ENCODE measurements at places on chromosomes 1 and 21.

GRCh38 chr1:48571303-48571987, 99.4 kb upstream of the SPATA6 start:
- no peak for DNase-seq

GRCh38 chr1:170150016-170150415, 4.3 kb downstream of the NTMT2 start:
- no peak for DNase-seq

- DNase-seq = no peak
These were observed 96.5 kb upstream of the BTG3 start for GRCh38 chr21:17709266-17709611.

- DNase-seq = no peak
These were observed 35.3 kb upstream of the DIRAS3 start for GRCh38 chr1:68085752-68086151.

GRCh38 chr1:12436817-12437599, 181.0 kb downstream of the DHRS3 start:
- no peak for DNase-seq

- no peak for DNase-seq
These were observed 22.2 kb upstream of the GBP1 start for GRCh38 chr1:89087241-89087640.

- peak; percentile 74 for DNase-seq
These were observed 772 bp downstream of the ADAM15 start for GRCh38 chr1:155051777-155052398.

DNA sequence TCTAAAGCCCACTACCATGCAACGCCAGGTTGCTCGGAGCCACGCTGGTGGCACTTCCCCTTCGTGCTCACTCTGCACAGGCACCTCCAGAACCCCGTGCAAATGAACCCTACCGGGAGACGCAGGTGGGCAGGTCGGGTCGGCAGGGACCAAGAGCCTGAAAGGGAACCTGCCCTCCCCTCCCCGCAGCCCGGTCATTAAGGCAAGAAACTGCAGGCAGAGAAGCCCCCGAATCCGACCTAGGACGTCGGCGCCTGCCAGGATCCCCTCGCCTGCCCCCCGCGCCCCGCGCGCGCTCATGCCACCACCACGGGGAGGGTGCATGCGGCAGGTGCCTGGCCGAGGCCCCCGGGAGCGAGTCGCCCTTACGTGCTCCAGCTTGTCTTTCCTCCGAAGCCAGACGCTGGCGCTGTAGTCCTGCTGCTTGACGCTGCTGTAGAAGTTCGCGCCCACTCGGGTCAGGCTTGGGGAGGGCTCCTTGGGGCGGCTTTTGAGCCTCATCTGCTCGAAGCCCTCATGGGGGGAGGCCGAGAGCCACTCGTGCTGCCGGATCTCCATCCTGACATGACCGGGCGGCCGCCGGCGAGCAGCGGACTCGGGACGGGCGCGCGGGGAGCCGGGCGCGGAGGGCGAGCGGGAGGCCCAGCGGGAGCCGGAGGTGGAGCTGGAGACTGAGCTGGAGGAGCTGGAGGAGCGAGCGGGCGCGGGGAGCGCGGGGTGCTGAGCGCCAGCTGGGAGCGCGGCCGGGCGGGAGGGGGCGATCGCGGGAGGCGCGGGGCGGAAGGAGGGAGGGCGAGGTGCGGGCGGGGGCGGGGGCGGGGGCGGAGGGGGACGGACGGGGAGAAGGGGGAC, 552 bp downstream of the PLD5 start:
- DNase-seq = no peak

- DNase-seq = no peak
These were observed 4.2 kb upstream of the KLHDC8A start for GRCh38 chr1:205360891-205361290.

DNA sequence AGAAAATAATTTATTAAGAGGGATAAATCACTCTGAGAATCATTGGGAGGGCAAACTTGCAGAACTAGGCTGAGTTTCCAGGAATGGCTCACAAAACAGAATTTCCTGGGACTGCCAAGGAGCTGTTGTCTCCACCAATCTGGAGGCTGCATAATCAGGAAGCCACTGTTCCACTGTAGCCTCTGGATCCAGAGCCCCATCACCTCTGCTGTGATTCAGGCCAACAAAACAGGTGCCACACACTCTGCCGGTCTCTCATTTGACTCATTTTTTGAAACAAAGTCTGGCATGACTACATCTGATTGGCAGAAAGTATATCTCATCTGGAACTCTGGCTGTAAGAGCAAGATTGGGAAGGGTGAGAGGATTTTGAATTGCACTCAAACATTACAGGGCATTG, 178.9 kb upstream of the C1orf105 start:
- DNase-seq = no peak

DNA sequence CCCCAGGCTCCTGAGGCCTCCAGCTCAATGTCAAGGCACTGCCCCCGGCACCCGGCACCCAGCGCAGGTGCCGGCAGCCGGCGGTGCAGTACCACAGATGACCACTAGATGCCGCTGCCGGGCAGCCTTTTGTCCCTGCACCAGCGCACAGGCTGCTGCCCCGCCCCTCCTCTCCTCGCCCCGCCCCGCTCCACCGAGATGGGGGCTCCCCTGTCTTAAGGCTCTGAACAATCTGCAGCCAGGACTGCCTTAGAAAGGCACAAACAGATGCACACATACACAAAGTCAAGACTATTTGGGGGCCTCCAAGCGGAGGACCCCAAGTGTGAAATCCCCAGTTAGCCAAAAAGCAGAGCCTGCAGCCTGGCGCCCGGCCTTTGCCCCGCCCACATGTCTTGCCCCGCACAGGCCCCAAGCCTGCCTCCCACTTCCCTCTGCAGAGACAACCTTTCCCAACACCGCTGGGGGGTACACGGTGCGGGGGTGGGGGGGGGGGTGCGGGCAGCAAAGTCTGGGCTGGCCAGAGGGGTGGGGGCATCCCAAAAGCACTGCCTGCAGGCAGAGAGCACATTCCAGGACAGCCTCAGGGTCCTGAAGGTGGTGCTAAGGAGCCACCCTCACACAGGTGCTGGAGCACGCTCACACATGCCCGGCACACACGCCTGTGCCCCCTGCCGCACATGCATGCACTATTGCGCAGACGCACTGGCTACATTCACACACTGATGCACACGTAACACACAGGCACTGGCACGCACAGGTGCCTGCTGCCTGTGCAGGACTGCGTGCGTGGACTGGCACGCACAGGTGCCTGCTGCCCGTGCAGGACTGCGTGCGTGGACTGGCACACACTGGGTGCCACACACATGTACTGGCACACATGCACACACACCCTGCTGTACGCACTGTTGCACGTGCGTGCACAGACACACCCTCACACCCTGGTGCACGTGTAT, 37.1 kb downstream of the ARHGEF16 start:
- DNase-seq = peak; percentile 81

DNA sequence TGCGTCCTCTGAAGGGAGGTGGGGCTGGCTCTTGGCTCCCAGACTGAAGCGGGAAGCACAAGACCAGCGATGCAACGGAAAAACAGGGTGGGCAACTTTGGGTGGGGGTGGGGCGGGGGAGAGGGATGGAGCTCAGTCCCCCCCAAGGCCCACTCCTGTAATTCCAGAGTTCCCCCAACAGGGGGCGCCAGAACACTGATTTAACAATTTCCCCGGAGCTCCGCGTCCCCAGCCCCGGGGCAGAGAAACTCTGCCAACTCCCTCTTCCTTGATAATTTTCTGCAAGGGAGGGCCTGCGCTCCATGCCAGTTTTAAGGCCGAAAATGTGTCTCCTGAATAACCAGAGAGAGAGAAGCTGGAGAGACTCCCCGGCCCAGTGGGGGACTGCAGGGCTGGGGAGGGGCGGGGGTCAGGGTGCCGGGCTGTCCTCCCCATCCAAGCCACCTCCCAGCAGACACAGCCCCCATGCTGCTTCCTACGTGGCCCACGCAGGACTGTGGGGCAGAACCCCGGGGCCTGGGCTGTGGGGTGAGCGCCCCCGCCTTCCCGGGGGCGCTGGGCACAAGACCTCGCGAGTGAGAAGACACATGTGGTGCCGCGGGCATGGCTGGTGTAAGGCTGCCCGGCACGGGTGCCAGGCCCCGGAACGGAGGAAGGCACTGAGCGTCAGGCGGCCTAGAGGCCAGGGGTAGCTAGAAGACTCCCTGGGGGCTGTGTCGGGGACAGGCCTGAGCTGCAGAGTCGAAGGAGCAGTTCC, 51.4 kb downstream of the KIF21B start:
- peak; percentile 67 for DNase-seq

DNA sequence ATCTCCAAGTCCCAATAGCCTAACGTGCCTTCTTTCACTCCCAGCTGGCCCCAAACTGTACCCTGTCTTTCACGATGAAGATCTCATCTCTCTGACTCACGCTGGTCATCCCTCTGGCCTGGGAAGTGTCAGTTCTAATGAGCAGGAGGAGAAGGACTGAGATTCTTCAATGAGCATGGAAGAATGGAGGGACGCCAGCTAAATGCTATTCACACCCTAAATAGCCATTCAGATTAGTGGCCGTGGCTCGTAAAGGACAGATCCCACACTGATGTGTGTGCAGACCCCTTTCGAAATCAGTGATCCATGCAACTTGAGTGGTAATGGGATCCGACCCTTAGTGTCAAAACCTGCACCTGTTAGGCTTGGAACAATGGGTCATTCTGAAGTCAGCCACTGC, 75.9 kb upstream of the SMYD2 start:
- no peak for DNase-seq

Measured in suppressor macrophage (primary cell).